ENCODE measurements at places on chromosomes 4 and X. TPM values are rescaled to one million over a fixed set of nuclear protein-coding genes. Genes with fewer than 3 reads are reported as not detected.

The TRIML2 gene
- total RNA-seq, result not detected

The NDST3 gene
- not detected for total RNA-seq

The INPP4B gene
- 12.1 TPM for total RNA-seq

The GABRE gene
- total RNA-seq, result 30.3 TPM

The CT45A8 gene
- not detected for total RNA-seq

The SHROOM2 gene
- total RNA-seq, result 0.60 TPM

The SLC34A2 gene
- total RNA-seq, result 0.08 TPM

The ZAR1 gene
- total RNA-seq, result not detected

The WDR17 gene
- total RNA-seq, result 0.43 TPM

The MRPS18C gene
- total RNA-seq, result 67.7 TPM

The GJB1 gene
- total RNA-seq, result not detected

The GLOD5 gene
- total RNA-seq, result not detected

The GPR50 gene
- not detected for total RNA-seq

The P2RY8 gene
- 1.9 TPM for total RNA-seq

The CSAG3 gene
- total RNA-seq, result not detected

The STK32B gene
- total RNA-seq, result 0.89 TPM

The PDLIM3 gene
- total RNA-seq, result 281 TPM

The TTC29 gene
- total RNA-seq, result not detected

The UCP1 gene
- not detected for total RNA-seq

The STOX2 gene
- 9.9 TPM for total RNA-seq

The PCDH11X gene
- 0.05 TPM for total RNA-seq

The FRMD7 gene
- not detected for total RNA-seq

The KCND1 gene
- total RNA-seq, result 0.68 TPM

The OCIAD2 gene
- total RNA-seq, result 18.5 TPM

The PNMA6A gene
- total RNA-seq, result 2.2 TPM

The TSPYL2 gene
- 34.1 TPM for total RNA-seq

The MAGED4B gene
- total RNA-seq, result 2.7 TPM

The ART3 gene
- 136 TPM for total RNA-seq

The PCDH10 gene
- total RNA-seq, result 0.03 TPM

The RNF4 gene
- total RNA-seq, result 27.2 TPM

The NAP1L2 gene
- 5.8 TPM for total RNA-seq

The SMS gene
- total RNA-seq, result 54.4 TPM

The FAM9B gene
- not detected for total RNA-seq

The AASDH gene
- total RNA-seq, result 6.5 TPM

The ADH5 gene
- total RNA-seq, result 193 TPM

The KLHL13 gene
- 6.0 TPM for total RNA-seq

The TCEAL3 gene
- 19.3 TPM for total RNA-seq

The SCML2 gene
- total RNA-seq, result 1.4 TPM

The MED14 gene
- 26.3 TPM for total RNA-seq

The ARAP2 gene
- total RNA-seq, result 2.8 TPM

The ERAS gene
- total RNA-seq, result not detected

The DMD gene
- 116 TPM for total RNA-seq

The MAGEB17 gene
- total RNA-seq, result not detected

The SHOX gene
- total RNA-seq, result not detected

The PASD1 gene
- not detected for total RNA-seq

The TLR1 gene
- total RNA-seq, result 4.3 TPM

The CT83 gene
- not detected for total RNA-seq

The ADAMTS3 gene
- total RNA-seq, result 0.24 TPM

The GUCY1B1 gene
- 32.6 TPM for total RNA-seq

The EREG gene
- total RNA-seq, result not detected

The GPR173 gene
- total RNA-seq, result 0.35 TPM

The GC gene
- not detected for total RNA-seq

The SPP1 gene
- 5.0 TPM for total RNA-seq

The PAGE4 gene
- total RNA-seq, result not detected

The NSG1 gene
- total RNA-seq, result 8.9 TPM

The COX18 gene
- total RNA-seq, result 14.9 TPM

The TLR3 gene
- 5.2 TPM for total RNA-seq

The PTCHD1 gene
- total RNA-seq, result 0.05 TPM

The FGFR3 gene
- total RNA-seq, result 1.8 TPM

The CFAP299 gene
- 0.38 TPM for total RNA-seq

All from Right ventricle myocardium inferior (tissue), 1 donor.